ENCODE measurements at places on chromosomes 3 and 15.

DNA sequence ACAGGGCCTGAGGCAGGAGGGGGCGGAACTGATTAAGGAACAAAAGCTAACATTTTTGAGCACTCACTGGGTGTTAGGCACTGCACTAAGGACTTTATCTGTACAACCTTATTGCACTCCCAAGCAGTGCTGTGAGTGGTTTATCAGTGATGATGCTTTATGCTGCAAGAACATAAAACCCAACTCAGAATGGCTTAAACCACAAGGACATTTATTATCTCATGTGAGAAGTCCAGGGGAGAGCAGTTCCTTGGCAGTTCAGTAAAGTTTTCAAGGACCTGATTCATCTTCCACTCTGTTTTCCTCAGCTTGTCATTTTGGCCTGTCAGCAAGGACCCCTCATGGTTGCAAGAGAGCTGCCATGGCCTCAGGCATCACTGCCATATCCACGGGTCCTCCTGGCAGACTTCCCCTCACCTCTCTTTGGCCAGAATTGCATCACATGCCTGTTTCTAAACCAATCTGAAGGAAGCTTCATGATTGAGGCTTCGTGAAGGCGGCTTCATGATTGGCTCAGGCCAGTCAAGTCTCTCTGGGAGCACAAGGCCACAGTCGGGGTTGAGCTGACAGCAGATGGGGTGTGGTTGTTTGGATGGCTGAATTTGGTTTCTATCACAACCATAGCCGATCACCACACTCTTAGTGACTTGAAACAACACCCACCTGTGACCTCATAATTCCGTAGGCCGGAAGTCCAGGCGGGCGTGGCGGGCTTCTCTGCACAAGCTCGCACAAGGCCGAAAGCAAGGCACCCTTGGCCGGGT lies 15.8 kb downstream of the EFCC1 start:
- DNase-seq: no peak

DNA sequence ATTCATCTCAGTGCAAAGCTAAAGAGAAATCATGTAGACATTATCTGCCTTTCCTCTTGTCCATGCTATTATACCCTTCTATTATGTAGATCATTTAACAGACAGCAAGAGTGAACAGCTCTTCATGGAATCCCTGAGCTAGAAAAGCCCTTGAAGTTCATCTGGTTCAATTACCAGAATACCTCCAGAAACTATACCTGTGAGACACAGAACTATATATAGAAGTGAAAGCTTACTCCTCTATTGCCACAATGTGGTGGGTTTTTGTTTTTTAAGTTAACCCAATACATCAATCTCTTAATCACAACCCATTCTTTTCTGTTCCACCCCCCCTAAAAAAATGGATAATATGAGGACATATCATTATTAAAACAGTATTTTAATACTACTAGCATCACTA lies 347.7 kb downstream of the PLCL2 start:
- no peak for DNase-seq

DNA sequence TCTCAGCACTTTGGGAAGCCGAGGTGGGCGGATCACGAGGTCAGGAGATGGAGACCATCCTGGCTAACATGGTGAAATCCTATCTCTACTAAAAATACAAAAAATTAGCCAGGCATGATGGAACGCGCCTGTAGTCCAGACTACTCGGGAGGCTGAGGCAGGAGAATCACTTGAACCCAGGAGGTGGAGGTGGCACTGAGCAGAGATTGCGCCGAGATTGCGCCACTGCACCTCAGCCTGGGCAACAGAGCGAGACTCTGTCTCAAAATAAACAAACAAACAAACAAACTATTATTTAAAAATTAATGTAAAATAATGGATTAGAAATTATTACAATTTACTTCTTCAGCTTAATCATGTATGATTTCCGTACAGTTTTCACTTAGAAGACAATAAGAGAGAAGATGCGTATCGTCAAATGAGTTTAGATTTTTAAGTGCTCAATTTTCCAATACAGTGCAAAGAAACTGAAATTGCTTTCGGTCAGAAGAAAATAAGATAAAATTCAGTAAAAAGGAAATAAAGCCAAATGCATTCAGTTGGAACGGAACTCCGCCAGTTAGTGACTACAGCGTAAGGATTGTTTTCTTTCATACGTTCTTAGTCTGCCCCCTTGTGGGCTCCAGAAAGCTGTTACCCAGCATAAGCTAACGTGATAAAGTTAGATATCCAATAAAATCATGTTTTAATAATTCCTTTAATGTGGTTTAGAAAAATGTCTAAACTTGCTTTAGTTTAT lies 24.8 kb downstream of the AADAC start:
- DNase-seq: no peak

DNA sequence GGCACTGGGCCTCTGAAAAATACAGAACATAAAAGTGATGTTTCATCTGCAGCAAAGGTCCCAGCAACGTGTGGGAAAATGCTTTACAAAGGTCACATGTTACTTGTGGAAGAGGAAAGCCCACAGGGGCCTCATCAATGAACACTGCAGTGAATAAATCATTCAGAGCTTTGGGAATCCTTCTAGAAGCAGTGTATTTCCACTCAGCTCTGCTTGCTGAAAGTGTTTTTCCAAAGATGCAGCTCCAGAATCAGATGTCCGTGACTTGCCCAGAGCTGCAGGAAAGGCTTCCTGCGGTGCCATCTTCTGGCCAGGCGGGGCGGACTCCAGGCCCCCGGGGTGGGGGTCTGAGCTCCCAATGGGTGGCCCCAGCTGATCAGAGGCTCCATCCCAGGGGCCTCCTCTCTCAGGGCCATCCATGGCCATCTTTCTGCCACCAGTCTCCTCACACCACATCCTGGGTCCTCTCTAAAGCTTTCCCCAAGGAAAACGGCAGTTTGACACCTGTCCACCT lies 81.5 kb downstream of the C3orf70 start:
- DNase-seq: no peak

DNA sequence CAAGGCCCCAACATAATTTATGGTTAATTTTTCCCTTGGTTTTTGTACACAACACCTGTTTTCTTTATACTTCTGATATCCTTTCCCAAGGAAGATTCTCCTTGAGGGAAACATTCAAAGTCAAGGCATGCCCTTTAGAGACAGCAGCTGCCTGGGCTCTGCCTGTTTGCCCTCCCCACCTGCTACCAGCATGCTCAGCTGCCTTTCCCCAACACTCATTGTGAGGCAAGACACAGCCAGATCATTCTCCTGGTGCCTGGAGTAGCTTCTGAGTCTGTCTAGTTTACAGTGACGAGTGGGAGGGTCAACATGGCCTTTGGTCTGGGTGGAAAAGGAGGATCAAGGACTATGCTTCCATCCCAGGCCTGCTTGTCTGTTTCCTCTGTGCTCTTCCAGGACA lies 132.5 kb downstream of the EPHB1 start:
- DNase-seq: no peak

DNA sequence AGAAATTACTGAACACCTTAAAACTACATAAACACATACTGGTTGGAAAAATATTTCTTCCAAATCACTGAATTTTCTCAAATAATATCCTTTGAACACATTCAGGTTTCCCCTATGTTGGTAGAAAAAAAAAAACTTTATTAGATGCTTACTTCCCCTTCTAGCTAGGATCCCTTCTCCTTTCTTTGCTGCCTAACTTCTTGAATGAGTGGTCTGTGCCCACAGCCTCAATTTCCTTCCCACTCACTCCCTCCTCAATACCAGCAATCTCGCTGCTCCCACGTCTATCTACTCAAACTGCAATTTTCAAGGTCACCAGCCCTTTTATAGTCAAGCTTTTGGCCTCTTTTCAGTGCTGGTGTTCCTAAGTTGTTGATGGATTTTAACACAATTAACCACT lies 8.3 kb downstream of the CD200R1 start:
- no peak for DNase-seq

DNA sequence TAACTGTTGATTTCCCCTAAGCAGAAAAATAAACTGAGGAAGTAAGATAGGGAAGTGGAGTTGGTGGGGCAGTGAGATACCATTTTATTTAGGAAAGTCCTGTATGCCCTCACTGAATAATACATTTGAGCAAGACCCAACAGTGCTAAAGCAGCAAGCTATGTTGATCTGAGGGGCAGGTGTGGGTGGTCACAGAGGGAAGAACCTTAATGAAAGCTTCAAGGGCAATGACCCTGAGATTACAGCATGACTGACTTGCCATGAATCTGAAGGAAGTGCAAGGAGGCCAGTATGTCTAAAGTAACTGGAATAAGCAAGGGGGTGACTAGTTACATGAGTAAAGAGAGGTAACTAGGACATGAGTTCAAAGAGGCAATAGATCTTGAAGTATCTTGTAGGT lies 159.5 kb downstream of the CD47 start:
- no peak for DNase-seq

DNA sequence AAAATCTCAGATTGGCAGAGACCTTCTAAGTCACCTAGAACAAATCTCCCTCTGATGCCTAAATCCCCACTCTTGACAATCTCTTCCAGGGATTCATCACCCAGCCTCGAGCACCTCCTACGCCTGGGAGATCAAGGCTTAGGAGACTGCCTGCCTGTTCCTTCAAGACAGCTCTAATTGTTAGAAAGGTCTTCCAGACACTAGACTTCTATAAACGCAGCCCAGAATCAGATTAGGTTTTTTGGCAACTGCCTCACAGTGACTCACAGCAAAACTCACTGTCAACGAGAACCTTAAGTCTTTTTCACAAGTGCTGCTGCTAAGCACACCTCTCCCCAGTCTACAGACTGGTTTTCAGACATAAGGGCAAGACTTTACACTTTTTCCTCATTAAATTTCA lies 23.1 kb downstream of the SRGAP3 start:
- no peak for DNase-seq

DNA sequence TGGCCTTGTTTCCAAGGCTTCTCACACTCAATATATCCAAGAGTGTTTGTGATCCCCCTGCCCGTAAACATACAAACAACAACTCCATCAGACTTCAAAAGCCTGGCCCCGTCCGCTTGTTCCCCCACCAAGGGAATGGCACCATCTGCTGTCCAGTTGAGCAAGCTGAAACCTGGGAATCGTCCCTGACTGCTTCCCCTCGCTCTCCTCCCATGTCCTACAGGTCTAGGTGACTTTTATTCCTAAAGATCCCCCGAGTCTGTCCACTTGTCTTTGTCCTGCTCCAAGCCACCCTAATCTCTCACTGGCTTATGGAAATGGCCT lies 27.9 kb upstream of the FAM174B start:
- DNase-seq: no peak

- no peak for DNase-seq
Observed at GRCh38 chr3:3346556-3346955, 167.1 kb upstream of the CRBN start.

- DNase-seq: no peak
Observed at GRCh38 chr15:93213281-93213680, 124.3 kb upstream of the RGMA start.

GRCh38 chr15:53247041-53247708 lies 457.0 kb upstream of the ONECUT1 start:
- no peak for DNase-seq

GRCh38 chr3:73073091-73073707 lies 11.7 kb downstream of the EBLN2 start:
- DNase-seq: no peak

- no peak for DNase-seq
Observed at GRCh38 chr3:38226273-38226672, 39.3 kb upstream of the SLC22A13 start.

GRCh38 chr3:146839727-146840375 lies 234.7 kb upstream of the PLSCR5 start:
- DNase-seq: no peak

GRCh38 chr3:16515885-16516420 lies 2.5 kb upstream of the RFTN1 start:
- no peak for DNase-seq

GRCh38 chr3:158434412-158435038 lies 136.5 kb upstream of the MLF1 start:
- DNase-seq: no peak

DNA sequence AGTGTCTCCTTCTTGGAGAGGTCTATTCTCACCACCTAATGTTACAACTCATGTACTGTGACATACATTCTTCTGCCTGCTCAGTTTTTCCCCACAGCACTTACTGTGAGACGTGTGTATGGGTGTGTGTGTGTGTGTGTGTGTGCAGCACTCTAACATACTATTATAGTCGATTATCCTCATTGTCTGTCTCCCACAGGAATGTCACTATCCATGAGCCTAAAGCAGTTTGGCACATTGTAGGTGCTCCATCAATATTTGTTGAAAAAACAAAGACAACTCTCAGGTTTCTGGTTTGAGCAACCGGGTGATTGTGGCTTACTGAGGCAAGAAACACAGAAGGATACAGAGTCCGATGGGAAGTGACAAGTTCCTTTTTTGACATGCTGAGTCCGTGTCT lies 8.6 kb upstream of the ZNF148 start:
- no peak for DNase-seq

- no peak for DNase-seq
Observed at GRCh38 chr3:26437678-26438077, 184.9 kb upstream of the LRRC3B start.

DNA sequence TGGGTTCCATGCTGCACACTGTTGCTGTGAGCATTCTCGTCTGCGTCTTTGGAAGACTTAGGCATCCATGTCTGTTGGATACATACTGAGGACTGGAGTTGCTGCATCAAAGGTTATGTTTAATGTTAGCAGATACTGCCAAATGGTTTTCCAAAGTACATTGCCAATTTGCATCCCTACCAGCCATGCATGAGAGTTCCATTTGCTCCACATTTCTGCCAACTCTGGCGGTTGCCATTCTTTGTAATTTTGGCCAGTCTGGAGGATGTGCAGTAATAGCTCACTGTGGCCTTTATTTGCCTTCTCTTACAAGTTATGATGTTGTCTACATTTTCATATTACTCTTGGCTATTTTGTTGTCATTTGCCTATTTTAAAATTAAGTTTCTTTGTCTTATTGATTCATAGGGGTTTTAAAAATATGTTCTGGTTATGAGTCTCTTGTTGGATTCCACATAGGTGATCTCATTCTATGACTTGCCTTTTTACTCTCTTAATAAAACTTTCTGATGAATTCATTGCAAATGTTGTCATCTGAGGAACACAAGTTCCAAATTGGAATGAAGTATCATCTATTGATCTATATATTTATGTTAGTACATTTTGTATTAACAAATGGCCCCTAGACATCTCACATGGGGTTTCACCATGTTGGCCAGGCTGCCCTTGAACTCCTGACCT lies 42.1 kb downstream of the FBLN2 start:
- DNase-seq: no peak

All from stimulated activated CD4-positive, alpha-beta T cell treated with anti-CD3 and anti-CD28 coated beads, Interleukin-1b, Interleukin-23, amount 100 ng/mL, for 1 hour (primary cell).